ENCODE measurements at places on chromosomes 6 and 20. TPM values are rescaled to one million over a fixed set of nuclear protein-coding genes. Genes with fewer than 3 reads are reported as not detected.

GRCh38 chr20:61370841-61371303 lies 118.8 kb downstream of the CDH4 start:
- H3K4me3 ChIP-seq: no peak overlapping the region
- no peaks in the 10 kb centered on the region for H3K36me3 ChIP-seq
- no peak for DNase-seq
- H3K27ac ChIP-seq: no peak overlapping the region

DNA sequence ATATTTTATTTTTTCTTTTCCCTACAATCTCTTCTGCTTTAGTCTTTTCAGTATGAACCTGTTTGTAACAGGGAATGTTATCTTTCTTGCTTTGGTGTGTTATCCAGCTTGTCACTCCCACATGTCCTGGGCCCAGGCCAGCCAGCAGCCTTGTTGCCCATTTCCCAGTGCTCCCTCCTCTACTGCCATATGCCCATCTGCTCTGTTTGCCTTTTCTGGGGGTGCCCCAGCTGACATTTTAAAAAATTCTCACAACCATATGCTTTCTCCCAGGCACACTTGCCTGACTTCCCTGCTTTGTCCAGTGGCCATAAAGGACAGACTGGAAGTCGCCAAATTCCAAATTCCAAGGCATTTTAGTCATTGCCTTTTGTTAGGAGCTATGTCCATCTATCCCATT lies 23.6 kb upstream of the LMBRD1 start:
- peaks cover 8% of the 10 kb centered on the region for H3K4me1 ChIP-seq
- DNase-seq: no peak
- H3K36me3 ChIP-seq: no peaks in the 10 kb centered on the region
- H3K27ac ChIP-seq: no peak overlapping the region
- H3K4me3 ChIP-seq: no peak overlapping the region
- no peaks in the 10 kb centered on the region for H3K27me3 ChIP-seq

- peaks cover 28% of the 10 kb centered on the region for H3K27me3 ChIP-seq
- no peak overlapping the region for H3K4me3 ChIP-seq
- H3K27ac ChIP-seq: no peak overlapping the region
- H3K36me3 ChIP-seq: no peaks in the 10 kb centered on the region
- no peak for DNase-seq
Observed at GRCh38 chr6:33142501-33143070, 49.7 kb downstream of the COL11A2 start.

- peaks cover 18% of the 10 kb centered on the region for H3K36me3 ChIP-seq
- H3K4me1 ChIP-seq: peaks cover 12% of the 10 kb centered on the region
- H3K4me3 ChIP-seq: peak overlapping the region; percentile 73
- peaks cover 34% of the 10 kb centered on the region for H3K27me3 ChIP-seq
Observed at GRCh38 chr20:652615-653109, 338 bp downstream of the SRXN1 start.

DNA sequence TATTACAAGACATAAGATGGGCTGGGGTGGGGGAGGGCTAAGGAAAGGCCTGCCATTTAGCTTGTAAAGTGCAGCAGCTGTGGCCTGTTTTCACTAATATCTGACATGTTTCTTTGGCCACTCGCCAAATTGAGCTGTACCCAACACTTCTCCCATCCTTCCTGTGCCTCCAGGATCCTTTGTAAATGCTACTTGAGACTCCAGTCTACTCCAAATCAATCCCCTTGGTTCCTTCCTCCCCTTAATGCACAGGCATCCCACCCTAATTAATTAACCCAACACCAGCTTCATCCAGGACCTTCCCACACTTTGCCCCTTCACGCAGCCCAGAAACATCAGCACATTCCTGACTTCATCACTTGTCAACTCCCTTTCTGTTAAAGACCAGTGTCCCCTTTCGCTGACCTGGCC lies 55.0 kb upstream of the TCF21 start:
- no peaks in the 10 kb centered on the region for H3K36me3 ChIP-seq
- no peak for DNase-seq

The TAAR8 gene
- not detected for total RNA-seq

Measured in progenitor cell of endocrine pancreas (in vitro differentiated cells).